Metanephros (tissue), 2 donors: ENCODE measurements at places on chromosomes 2 and 18. TPM values are rescaled to one million over a fixed set of nuclear protein-coding genes. Genes with fewer than 3 reads are reported as not detected.

Gene GPR155
- total RNA-seq, result 10.5 TPM

Gene NEURL3
- total RNA-seq, result 16.9 TPM

Gene KLHL14
- 22.1 TPM for total RNA-seq

Gene KCNJ3
- total RNA-seq, result 6.1 TPM

Gene REEP1
- 6.5 TPM for total RNA-seq

Gene PDE11A
- total RNA-seq, result 3.9 TPM

Gene NHEJ1
- total RNA-seq, result 15.2 TPM

Gene UGT1A3
- not detected for total RNA-seq

Gene SRD5A2
- 0.06 TPM for total RNA-seq

Gene LONRF2
- total RNA-seq, result 4.3 TPM

Gene ACADL
- total RNA-seq, result 16.1 TPM

Gene ANKRD53
- total RNA-seq, result 0.41 TPM

Gene SETBP1
- total RNA-seq, result 48.8 TPM

Gene PIEZO2
- 31.1 TPM for total RNA-seq

Gene TUBB8B
- not detected for total RNA-seq

Gene ELOA2
- total RNA-seq, result not detected

Gene MATN3
- total RNA-seq, result 1.5 TPM

Gene AKAIN1
- not detected for total RNA-seq

Gene CETN1
- not detected for total RNA-seq

Gene AFF3
- 52.7 TPM for total RNA-seq

Gene OSR1
- total RNA-seq, result 7.8 TPM
